Large intestine (tissue), 12 donors: ENCODE measurements at places on chromosomes 3 and 15.

DNA sequence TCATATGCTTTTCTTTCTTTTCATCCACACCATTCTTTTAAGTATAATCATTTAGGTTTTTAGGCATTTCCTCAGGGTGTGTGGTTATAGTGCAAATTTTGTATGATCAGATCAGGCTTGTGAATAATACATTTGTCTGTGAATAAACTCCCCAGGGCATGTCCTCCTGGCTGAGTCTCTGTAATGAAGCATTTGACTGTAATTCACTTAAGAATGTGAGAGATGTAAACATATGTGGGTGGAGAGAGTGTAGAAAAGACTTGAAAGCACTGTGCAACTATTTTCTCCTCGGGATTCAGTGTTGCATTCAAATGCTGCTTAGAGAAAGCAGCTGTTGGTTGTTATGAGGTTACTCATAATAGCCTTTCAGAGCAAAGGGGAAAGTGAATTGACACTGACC is 996.5 kb downstream of the TUSC7 start:
- DNase-seq: no peak

DNA sequence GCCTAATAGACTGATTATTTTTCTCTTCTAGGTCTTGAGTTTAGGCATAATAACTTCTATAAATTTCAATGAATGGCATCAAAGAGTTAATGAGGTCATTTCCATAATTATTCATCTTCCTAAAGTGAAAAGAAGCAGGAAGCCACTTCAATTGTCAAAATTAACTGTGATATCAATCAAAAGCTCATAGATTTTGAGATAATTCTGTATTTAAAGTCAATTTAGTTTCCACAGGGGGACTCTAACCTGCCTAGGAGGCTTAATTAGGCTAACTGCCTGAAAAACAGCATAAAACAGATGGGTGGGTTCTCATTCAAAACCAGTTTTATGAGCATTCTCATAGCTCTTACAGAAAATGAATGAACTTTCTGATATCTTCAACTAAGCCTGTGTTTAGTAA is 177.8 kb downstream of the OTOL1 start:
- no peak for DNase-seq

- no peak for DNase-seq
Observed at GRCh38 chr3:146125951-146126350, 35.0 kb downstream of the PLOD2 start.

GRCh38 chr3:183331498-183331897 is 78.4 kb downstream of the B3GNT5 start:
- DNase-seq: no peak

- DNase-seq: no peak
Observed at GRCh38 chr3:99970198-99970597, 144.1 kb downstream of the FILIP1L start.
